ENCODE measurements at places on chromosomes 13 and 19. TPM values are rescaled to one million over a fixed set of nuclear protein-coding genes. Genes with fewer than 3 reads are reported as not detected.

- no peaks in the 10 kb centered on the region for H3K4me1 ChIP-seq
- DNase-seq, result no peak
- no peak overlapping the region for H3K4me3 ChIP-seq
- H3K27ac ChIP-seq, result no peak overlapping the region
Observed at GRCh38 chr19:19051478-19052213, 12.1 kb upstream of the SLC25A42 start.

DNA sequence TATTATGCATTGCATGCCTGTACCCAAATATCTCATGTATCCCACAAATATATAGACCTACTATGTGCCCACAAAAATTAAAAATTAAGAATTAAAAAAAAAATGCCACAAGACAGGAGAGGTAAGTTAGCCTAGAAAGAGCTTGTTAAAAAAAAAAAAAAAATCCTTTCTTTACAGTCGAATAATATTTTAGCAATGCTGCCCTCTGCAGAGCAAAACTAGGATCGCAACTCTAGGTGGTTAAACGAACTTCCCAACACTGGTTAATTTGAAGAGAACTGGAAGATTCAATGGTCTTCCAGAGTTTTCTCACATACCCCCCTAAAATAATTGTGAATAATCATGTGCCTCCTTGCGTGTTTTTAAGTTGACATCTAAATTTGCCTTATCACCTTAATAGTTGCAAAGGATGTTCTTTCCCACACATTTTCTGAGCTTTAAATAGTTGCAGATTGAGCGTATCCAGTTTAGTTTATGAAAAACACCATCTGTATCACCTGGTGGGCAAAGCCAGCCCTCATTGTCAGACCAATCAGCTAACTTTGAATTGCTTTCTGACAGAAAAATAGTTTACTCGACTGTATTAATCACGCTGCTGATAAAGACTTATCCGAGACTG is 47.4 kb upstream of the RCBTB2 start:
- no peak overlapping the region for H3K4me3 ChIP-seq
- no peaks in the 10 kb centered on the region for H3K4me1 ChIP-seq
- no peaks in the 10 kb centered on the region for H3K36me3 ChIP-seq
- H3K27me3 ChIP-seq, result no peaks in the 10 kb centered on the region

GRCh38 chr19:36331353-36332228 is 47.4 kb downstream of the ZFP14 start:
- no peaks in the 10 kb centered on the region for H3K27me3 ChIP-seq
- no peaks in the 10 kb centered on the region for H3K4me1 ChIP-seq
- peak; percentile 81 for DNase-seq

GRCh38 chr13:73335210-73335609 is 276.4 kb downstream of the KLF5 start:
- no peak for DNase-seq
- H3K4me1 ChIP-seq, result no peaks in the 10 kb centered on the region
- H3K36me3 ChIP-seq, result no peaks in the 10 kb centered on the region
- H3K4me3 ChIP-seq, result no peak overlapping the region

DNA sequence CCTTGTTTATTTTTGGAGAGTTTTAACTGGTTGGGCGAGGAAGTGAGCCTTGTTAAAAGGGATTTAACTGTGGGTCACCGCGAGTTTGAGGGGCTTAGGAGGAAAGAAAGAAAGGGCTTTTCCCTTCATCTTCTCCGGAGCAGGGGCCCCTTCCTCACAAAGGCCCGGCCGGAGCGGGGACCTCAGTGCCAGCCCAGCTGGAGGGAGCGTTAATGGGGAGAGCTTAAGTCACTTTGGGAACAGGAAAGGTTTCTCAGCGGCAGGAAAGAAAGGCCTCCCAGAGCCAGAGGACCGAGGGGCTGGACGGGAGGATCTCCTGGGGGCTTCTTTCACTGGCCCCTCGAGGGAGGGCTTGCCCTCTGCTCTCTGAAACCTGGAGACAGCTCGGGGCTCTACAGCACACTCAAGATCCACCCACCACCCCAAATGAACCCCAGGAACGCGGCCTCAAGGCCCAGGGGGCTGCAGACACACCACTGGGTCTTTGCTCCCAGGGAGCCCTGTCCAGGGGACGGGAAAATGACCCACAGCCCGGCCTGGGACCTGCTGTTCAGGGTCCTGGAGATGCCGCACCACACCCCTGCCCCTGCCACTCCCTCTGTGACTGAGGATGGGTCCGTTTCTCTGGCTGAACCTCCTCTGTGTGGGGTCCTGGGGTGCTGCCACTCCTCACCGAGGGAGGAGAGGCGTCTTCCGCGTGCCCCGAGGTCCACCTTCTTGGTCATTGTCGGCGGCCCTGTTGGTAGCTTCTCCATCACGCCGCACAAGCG is 128.3 kb downstream of the URI1 start:
- H3K36me3 ChIP-seq, result no peaks in the 10 kb centered on the region
- no peaks in the 10 kb centered on the region for H3K27me3 ChIP-seq
- H3K27ac ChIP-seq, result no peak overlapping the region
- peak; percentile 3 for DNase-seq

DNA sequence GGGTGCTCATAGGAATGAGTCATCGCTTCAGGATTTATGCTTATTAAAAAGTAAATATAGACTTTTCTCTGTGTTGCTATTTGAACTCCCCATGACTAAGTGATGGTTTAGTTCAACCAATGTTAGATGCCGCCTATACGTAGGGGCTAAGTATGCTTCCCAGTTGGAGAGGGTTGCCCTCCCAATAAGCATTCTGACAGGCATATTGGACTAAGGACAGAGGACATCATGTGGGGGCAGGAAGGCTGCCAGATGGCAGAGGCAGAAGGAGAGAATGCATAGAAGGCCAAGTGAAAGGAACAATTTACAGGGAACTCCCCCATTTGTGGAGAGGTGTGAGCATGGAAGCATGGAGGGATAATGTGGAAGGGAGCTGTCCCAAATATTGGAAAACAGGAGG is 318.4 kb upstream of the OBI1 start:
- no peaks in the 10 kb centered on the region for H3K36me3 ChIP-seq
- H3K27ac ChIP-seq, result no peak overlapping the region

- DNase-seq, result no peak
- no peaks in the 10 kb centered on the region for H3K27me3 ChIP-seq
- H3K36me3 ChIP-seq, result no peaks in the 10 kb centered on the region
- H3K27ac ChIP-seq, result no peak overlapping the region
Observed at GRCh38 chr13:45828256-45828968, 23.1 kb downstream of the SIAH3 start.

DNA sequence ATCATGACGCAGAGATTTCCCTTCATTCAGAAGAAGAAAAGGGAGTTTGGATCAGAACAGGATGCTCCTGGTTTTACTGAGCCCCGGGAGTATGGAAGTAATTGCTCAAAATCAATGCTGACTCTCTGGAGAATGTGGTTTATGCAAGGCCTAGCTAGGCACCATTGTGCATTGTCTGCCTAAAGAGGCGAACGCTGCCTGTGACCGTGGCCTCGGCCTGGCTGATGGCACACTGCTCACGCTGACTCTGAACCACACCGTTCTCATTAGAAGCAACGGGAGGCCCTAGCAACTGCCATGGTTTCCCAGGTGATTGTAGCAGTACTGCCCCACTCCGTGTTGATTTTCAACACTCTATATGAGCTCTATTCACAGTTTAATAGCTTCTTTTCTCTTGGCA is 41.7 kb upstream of the UBL3 start:
- no peak overlapping the region for H3K4me3 ChIP-seq
- no peak for DNase-seq
- no peaks in the 10 kb centered on the region for H3K36me3 ChIP-seq
- no peaks in the 10 kb centered on the region for H3K4me1 ChIP-seq
- no peak overlapping the region for H3K27ac ChIP-seq

The CEACAM4 gene
- total RNA-seq, result 0.26 TPM

The GNA15 gene
- total RNA-seq, result 3.7 TPM

The ATP4A gene
- 0.14 TPM for total RNA-seq

Data from uterus (tissue), 4 donors.